Thymus (tissue), 14 donors: ENCODE measurements at places on chromosomes 16 and 17. TPM values are rescaled to one million over a fixed set of nuclear protein-coding genes. Genes with fewer than 3 reads are reported as not detected.

Gene ITGB4
- total RNA-seq = 4.3 TPM

GRCh38 chr17:63433746-63434591, 12.1 kb downstream of the CYB561 start:
- no peak for DNase-seq

Gene SGCA
- 1.7 TPM for total RNA-seq

DNA sequence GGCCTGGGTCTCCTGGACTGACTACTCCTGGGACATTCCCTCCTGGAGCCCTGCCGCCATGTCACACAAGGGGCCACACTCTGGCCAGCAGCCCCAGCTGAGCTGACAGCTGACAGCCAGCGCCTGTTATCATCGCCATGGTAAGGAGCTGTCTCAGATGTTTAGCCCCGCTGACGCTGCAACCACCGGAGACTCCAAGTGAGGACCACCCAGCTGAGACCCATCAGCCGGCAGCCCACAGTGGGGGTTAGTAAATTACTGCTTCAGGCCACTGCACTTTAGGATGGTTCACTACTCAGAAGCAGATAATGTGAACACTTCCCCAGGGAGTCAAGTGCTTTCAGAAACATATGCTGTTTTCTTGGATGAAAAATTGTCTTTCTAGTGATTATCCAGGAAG, 14.6 kb upstream of the SPHK1 start:
- no peak for DNase-seq

Gene HOXB4
- total RNA-seq = 0.90 TPM
